ENCODE measurements at places on chromosomes 11 and 22.
A peak's percentile ranks its signal among the peaks of the same experiment; 100 is the strongest.

GRCh38 chr11:73145986-73146575, 4.0 kb upstream of the FCHSD2 start:
- no peak for DNase-seq

DNA sequence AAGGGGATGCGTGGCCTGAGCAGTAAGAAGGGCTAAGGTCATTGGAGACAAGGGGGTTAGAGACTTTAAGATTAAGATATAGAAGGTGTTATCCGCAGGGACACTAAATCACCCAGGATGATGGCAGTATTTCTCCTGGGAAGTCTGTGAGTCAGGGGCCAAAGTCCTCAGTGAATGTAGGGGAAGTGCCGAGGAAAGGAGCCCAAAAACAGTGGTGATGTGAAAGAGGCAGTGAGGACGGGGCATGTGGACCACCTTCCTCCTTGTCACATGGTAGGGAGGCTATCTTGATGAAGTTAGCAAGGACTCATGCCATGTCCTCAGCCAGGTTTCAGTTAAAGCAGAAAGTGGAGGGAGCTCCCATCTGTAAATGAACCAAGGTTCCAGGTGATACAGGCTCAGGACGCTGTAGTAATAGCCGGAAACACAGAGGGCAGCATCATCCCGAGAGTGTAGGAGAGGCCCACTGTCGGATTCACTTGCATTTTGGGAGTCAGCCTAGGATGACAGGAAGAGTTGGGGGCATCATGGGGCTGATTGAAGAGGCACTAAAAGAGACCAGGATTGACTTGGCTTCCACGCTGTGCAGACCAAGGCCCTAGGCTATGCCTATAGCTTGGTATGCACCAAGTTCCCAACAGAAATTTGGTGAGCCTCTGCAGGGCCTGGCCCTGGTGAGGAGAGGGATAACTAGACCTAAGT, 33.5 kb downstream of the WEE1 start:
- DNase-seq = no peak

DNA sequence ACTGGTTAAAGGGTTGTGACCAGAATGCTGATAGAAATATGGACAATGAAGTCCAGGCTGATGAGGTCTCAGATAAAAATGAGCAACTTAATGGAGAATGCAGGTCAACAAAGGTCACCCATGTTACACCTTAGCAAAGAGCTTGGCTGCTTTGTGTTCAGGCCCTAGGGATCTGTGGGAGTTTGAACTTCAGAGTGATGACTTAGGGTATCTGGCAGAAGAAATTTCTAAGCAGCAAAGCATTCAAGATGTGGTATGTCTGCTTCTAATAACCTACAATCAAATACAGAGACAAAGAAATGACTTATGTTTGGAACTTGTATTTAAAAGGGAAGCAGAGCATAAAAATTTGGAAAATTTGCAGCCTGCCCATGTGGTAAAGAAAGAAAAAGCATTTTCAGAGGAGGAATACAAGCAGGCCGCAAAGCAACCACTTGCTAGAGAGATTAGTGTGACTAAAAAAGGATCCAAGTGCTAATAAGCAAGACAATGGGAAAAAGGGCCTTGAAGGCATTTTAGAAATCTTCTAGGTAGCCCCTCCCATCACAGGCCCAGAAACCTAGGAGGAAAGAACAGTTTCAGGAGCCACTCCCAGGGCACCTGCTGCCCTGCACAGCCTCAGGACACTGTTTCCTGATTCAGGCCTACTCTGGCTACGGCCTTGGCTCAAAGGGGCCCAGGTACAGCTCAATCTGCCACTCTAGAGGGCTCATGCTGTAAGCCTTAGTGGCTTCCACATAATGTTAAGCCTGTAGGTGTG, 41.3 kb downstream of the TNKS1BP1 start:
- no peak for DNase-seq

DNA sequence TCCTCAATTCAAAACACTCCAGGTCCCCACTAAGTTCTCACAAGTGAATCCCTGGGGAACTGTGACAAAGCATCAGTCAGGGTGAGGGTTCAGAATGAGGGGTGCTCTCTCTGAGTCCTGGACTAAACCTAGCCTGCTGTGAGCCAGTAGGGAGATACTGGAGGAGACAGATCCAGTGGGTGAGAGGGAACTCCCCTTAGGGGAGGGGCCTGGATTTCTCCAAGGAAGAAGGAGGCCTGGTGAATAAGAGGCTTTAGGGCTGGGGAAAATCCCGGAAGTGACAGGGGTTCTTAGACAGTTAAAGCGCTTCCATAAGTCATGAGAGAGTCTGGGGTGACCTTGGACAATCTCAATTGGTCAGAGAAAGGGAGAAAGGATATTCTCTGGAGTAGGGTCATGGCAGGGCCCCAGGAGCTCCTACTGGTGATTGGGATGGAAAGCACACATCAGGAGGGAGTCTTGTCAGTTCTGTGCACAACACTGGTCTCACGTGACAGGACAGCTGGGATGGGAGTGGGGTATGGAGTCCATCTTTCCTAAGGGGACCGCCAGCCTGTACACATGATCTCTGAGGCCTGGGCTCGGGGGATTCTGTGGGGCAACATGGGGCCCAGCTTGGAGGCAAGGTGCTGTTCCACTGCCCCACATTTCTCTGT, 1.5 kb downstream of the TBC1D10A start:
- no peak for DNase-seq

GRCh38 chr22:46851311-46851710, 88.9 kb downstream of the TBC1D22A start:
- DNase-seq = no peak

DNA sequence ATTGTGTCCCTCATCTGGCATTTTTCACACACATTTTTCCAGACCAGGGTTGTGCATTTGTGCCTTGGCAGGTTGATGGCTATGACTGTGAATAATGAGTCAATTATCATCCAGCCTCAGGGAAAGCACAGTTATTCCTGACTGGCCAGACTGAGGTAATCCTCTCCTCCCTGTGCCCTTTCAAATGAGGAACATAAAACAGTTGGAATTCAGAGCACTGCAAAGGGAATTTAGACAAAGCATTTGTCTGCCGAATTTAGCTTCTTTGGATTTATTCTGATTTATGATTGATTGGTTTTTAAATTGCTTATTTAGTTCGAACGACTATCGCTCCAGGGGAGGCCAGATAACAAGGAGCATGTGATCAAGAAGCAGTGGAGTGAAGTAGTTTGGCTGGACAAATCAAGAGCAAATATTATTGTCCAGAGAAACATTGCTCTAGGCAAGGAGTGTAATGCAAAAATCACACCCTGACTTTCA, 30.8 kb upstream of the RAG2 start:
- no peak for DNase-seq

DNA sequence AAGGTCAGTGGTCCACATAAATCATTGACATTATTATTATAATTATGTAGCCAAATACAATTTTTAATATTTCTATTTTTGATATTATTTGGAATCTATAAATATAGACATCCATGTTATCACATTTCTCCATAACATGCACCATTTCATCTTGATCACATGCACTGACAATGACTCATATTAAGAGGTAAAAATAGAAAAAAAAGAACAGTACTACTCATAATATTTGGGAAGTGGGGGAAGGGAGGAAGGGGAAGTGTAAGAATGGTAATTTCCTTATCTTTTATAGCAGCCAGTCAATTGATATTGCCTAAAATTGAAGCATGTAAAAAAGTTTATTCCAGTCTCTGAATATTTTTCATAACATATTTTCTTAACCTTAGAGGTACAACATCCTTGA, 72.3 kb downstream of the ADM start:
- no peak for DNase-seq

- no peak for DNase-seq
Measured at GRCh38 chr22:19745155-19746101, 15.2 kb upstream of the TBX1 start.

- DNase-seq = no peak
Measured at GRCh38 chr11:21564833-21565682, 627.8 kb upstream of the ANO5 start.

- DNase-seq = no peak
Measured at GRCh38 chr22:39297490-39298240, 21.8 kb downstream of the RPL3 start.

DNA sequence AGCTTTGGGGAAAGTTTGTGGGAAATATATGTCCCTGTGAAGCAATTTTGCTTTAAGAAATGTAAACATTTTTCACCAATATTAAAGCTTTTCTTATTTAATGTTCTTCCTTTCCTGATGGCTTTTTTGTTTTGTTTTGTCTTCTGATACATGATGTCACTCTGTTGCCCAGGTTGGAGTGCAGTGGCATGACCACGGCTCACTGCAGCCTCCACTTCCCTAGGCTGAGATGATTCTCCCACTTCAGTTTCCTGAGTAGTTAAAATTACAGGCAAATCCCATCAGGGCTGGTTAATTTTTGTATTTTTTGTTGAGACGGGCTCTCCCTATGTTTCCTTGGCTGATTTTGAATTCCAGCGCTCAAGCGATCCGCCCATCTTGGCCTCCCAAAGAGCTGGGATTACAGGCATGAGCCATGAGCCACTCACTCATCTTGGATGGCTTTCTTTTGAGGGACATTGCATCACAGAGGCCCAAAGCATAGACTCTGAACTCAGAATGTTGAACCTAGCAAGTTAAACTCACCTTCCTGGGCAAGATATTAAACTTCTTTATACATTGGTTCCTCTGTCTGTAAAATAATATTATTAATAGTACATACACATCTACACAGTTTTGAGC, 651 bp upstream of the CARD16 start:
- no peak for DNase-seq

GRCh38 chr11:125062931-125063428, at the start of gene SLC37A2:
SLC37A2 (plus strand) TSS chr11:125063305; CDS start chr11:125063368, 63 bp downstream.
- DNase-seq = peak; percentile 83

DNA sequence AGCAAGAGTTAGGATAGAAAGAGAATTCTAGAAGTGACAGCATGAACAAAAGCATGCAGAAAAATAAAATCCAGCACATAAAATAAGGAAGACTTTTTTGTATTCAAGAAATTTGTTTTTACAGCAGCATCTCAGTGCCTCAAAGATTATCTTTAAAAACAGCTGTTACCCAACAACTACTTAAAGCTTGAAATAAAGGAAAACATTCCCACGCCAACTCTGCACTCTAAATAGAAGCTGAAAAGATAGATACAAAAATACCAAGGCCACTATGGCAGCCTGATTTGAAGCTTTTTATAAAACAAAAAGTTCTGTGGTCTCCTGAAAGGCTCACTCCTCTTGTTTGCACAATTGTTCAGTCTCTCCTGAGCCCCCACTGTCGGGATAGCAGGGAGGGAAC, 83.6 kb upstream of the LRRC55 start:
- DNase-seq = no peak

DNA sequence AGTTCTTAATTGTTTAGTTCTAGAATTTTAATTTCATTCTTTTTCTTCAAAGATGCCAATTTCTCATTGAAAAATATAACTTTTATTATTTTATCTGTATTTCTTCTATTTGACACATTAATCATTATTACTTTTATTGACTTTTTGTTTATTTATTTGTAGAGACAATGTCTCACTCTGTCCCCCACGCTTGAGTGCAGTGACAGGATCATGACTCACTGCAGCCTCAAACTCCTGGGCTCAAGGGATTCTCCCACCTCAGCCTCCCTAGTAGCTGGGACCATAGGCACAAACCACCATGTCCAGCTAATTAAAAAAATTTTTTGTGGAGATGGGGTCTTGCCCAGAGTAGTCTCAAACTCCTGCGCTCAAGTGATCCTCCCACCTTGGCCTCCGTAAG, 30.3 kb upstream of the FBLN1 start:
- DNase-seq = no peak

- DNase-seq = no peak
Measured at GRCh38 chr11:113006896-113007445, 45.8 kb downstream of the NCAM1 start.

- no peak for DNase-seq
Measured at GRCh38 chr11:116782728-116783127, 5.1 kb downstream of the ZPR1 start.

DNA sequence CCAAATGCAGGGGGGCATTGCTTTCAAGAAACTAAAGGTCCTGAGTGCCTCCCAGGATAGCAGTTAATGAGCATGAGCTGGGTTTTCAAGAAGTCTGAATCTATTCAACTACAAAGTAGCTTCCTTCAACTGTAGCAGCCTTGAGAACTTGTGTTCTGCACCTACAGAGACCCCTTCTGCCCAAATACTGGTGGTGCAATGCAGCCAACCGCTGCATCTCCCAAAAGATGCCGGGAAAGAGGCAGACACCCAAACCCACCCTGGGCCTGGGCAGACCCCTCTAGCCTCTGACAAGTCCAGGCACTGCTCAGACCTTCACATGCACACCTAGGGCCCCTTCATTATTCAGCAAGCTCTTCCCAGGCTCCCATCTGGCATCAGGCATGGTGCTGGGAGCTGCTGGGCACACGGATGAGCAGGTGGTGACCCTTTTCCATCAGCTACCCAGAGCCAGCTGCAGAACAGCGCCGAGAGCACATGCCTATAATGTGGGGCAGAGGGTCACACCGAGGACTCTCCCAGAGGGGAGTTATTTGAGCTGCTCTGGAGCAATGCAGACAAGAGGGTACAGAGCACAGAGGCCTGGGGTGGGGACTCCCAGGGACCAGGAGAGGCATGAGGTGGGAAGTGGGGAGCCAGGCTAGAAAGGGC, 44.9 kb upstream of the ETS1 start:
- peak; percentile 45 for DNase-seq

DNA sequence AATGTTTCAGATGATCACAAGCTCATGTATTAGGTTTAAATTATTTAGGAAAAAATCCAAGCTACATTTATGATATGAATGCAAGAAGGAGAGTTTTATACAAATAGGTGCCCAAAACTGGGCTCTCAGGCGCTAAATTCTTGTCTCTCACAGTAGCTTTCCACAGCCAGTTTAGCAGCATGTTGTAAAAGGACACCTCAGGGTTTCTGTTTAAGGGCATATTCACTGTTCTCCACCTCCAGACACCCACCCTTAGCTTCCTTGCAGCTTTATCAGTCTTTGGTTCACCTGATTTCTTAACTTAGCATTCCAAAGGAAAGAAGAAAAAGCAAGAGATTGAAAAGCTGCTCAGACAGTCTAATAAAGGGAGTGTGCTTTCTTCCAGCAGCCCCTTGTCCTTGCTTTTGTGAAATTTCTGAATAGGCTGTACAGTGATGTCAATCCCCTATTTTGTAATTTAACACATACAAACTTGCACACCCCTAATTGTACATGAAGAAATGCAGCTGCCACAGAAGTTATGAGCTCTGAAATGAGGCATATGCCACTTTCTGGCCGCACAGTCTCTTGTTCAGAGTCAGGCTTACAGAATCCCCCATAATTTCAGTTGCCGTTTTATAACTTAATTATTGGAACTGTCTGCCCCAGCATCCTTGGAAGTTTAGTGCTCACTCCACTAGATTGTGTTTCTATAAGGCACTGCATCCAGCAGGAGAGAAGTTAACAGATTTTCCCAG, 262.1 kb downstream of the DDX10 start:
- DNase-seq = no peak

DNA sequence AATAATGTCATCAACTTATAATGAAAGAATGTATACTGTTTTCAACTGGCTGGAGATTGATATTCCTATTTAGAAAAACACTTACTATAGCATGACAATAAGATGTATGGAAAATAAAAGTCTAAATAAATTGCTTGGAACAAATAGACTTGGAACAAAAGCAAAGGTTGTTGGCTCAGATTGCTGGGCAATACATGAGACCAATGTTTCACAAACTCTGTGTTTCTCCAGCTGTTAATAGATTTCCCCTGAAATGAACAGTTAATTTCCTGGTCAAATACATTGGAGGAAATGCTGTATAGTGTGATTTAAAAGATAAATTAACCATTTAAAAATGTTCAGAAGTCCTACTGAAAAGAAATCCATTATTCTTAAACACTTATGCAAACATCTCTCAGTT, 40.1 kb upstream of the CTSC start:
- DNase-seq = no peak

GRCh38 chr11:127643268-127644058, 642.9 kb upstream of the KIRREL3 start:
- DNase-seq = no peak
